Caco-2 (cell line): ENCODE measurements at places on chromosomes 3 and 15.
A peak's percentile ranks its signal among the peaks of the same experiment; 100 is the strongest.

DNA sequence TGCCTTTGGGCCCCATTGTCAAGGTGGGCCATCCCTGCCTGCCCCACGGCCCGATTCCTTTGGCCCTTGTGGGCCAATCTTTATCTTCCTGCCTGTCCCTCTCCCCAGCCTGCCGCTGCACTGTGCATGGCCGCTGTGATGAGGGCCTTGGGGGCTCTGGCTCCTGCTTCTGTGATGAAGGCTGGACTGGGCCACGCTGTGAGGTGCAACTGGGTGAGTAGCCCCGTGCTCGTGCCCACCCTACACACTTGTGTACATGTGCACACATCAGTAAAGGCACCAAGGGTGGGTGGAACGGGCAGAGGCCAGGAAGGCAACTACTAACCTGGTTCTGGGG is 12.2 kb downstream of the NT5DC2 start:
- no peaks in the 10 kb centered on the region for H3K27me3 ChIP-seq
- DNase-seq: no peak
- H3K27ac ChIP-seq: no peak overlapping the region
- no peak overlapping the region for H3K4me3 ChIP-seq
- peaks cover 2% of the 10 kb centered on the region; the same call in 1 of the 2 replicates for H3K36me3 ChIP-seq
- no peaks in the 10 kb centered on the region; the same call in 1 of the 2 replicates for H3K4me1 ChIP-seq

DNA sequence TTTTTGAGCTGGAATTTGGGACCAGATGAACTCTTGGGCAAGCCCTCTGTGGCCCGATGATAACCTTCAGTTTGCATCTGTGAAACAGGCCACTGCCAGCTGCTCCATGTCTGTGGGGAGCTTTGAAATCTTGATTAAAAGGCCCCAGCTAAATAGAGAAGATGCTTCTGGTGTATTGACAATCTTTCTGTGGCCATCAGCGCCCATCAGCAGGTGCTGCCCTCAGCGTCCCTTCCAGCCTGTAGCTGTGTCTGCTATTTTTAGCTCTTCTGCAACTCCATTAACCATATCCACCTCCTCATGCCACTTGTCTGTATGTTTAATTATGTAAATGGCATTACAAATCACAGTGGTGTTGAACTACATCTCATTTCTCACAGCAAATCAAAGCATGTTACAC is 54.0 kb downstream of the CHCHD6 start:
- no peaks in the 10 kb centered on the region; the same call in 1 of the 2 replicates for H3K36me3 ChIP-seq
- no peak overlapping the region for H3K4me3 ChIP-seq
- H3K27ac ChIP-seq: no peak overlapping the region
- H3K27me3 ChIP-seq: no peaks in the 10 kb centered on the region

- H3K27ac ChIP-seq: no peak overlapping the region
- DNase-seq: peak; percentile 73
- no peaks in the 10 kb centered on the region for H3K4me1 ChIP-seq
- no peaks in the 10 kb centered on the region for H3K27me3 ChIP-seq
- peak overlapping the region; percentile 65 for H3K4me3 ChIP-seq
- no peaks in the 10 kb centered on the region for H3K36me3 ChIP-seq
Measured at GRCh38 chr15:99014803-99015697, 7.5 kb upstream of the PGPEP1L start.

GRCh38 chr3:187739094-187739560 is 6.1 kb downstream of the BCL6 start:
- peak overlapping the region; percentile 52 for H3K27ac ChIP-seq
- peak overlapping the region; percentile 34 for H3K4me3 ChIP-seq
- no peak for DNase-seq
- no peaks in the 10 kb centered on the region for H3K27me3 ChIP-seq

GRCh38 chr3:34150992-34151391 is 352.6 kb downstream of the PDCD6IP start:
- no peaks in the 10 kb centered on the region for H3K27me3 ChIP-seq
- H3K4me1 ChIP-seq: no peaks in the 10 kb centered on the region
- no peak overlapping the region for H3K4me3 ChIP-seq
- H3K27ac ChIP-seq: no peak overlapping the region
- no peaks in the 10 kb centered on the region for H3K36me3 ChIP-seq

GRCh38 chr15:85414495-85414894 is 34.1 kb downstream of the AKAP13 start:
- no peaks in the 10 kb centered on the region for H3K27me3 ChIP-seq
- no peak for DNase-seq
- H3K27ac ChIP-seq: peak overlapping the region; percentile 58
- peaks cover 11% of the 10 kb centered on the region; the same call in 1 of the 2 replicates for H3K4me1 ChIP-seq

- no peak overlapping the region for H3K4me3 ChIP-seq
- H3K27ac ChIP-seq: no peak overlapping the region
- H3K36me3 ChIP-seq: no peaks in the 10 kb centered on the region
- no peaks in the 10 kb centered on the region for H3K4me1 ChIP-seq
Measured at GRCh38 chr15:82110144-82110543, 64.3 kb upstream of the MEX3B start.

DNA sequence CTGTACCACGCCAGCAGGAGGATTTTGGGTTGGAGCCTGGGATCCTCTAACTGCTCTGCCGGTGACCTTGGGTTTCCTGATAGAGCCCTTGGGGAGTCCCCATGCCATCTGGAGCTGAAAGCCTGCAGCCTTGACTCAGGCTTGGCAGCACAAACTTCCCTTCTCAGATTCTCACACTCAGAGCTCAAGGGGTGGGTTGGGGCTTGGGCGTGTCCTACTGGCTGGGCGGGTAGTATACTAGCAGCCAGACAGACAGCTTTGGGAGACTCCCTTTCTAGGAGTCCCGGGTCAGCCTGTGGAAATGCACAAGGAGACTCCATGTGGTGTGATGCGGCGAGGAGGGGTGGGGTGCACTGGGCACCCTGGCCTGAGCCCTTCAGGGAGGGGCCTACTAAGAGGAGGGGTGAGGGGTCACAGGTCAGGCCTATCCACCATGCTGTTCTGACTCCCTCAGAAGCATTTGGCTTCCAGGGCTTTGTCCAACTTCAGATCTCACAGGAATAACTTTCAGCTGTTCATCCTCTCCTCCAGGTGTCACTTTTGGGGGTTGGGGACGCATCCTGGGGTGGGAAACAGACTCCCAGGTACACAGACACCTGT is 21.6 kb upstream of the PLXNA1 start:
- H3K4me3 ChIP-seq: no peak overlapping the region
- H3K27ac ChIP-seq: no peak overlapping the region
- peaks cover 6% of the 10 kb centered on the region; the same call in 1 of the 2 replicates for H3K4me1 ChIP-seq
- H3K27me3 ChIP-seq: no peaks in the 10 kb centered on the region
- DNase-seq: no peak

DNA sequence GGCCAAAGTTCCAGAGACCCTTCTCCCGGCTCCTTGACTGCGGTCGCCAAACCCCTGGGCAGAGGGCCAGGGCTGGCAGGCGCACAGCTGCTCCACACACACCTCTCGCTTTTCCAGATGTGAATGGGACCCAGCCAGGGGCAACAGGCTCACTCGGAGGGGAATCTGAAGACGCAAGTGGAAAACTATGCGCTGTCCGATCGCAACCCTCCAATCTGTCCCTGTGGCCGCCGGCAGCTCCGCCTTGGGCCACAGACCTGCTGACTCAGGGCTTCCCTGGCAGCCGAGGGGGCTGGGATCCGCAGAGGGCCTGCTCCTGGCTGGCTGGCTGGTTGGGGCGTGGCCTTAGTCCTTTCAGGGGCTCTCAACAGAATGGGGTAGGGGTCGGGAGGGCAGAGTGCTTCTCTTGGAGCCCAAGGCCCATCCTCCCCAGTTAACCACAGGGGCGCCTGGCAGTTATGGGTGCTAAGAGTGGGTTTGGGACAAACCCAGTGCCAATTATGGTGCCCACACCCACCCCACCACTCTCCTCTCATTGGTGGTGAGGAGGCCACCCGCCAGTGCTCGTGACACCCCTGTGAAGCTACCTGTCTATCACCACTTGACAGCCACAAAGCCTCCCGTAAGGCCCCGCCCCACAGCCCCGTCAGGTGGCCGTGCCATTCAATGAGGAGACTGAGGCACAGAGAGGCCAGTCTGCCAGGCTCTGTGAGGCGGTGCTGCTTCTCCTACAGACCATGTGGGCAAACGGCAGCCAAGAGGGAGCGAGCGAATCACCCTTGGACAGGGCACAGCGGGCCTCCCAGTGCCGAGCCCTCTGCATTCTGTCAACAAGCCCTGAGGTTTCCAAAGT is 53.8 kb downstream of the IQSEC1 start:
- no peak overlapping the region for H3K27ac ChIP-seq
- H3K4me3 ChIP-seq: no peak overlapping the region
- no peaks in the 10 kb centered on the region for H3K27me3 ChIP-seq
- H3K4me1 ChIP-seq: no peaks in the 10 kb centered on the region
- H3K36me3 ChIP-seq: no peaks in the 10 kb centered on the region

- no peaks in the 10 kb centered on the region for H3K4me1 ChIP-seq
- no peak overlapping the region for H3K27ac ChIP-seq
- no peaks in the 10 kb centered on the region for H3K27me3 ChIP-seq
- H3K36me3 ChIP-seq: no peaks in the 10 kb centered on the region
Measured at GRCh38 chr3:62587579-62588031, 214.3 kb upstream of the FEZF2 start.

DNA sequence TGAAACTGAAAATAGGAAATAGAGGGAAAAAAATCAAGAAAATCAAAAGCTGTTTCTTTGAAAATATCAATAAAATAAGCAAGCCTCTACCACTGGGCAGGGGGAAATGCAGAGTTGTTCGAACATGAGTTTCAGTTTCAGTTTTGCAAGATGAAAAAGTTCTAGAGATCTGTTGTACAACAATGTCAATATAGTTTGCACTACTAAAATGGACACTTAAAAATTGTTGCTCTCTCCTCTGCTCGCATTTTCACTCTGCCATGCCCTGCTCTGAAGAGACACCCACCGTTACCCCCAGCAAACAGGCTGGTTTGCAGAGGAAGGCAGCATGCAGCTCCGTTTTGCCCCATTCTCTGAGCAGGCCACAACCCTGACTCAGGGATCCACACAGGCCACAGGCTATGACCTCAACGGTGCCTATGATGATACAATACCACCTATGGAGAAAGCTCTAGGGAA is 64.5 kb downstream of the ZNF148 start:
- H3K4me1 ChIP-seq: no peaks in the 10 kb centered on the region
- H3K36me3 ChIP-seq: no peaks in the 10 kb centered on the region
- H3K27me3 ChIP-seq: no peaks in the 10 kb centered on the region
- H3K4me3 ChIP-seq: no peak overlapping the region
- DNase-seq: no peak
- no peak overlapping the region for H3K27ac ChIP-seq

GRCh38 chr15:72585476-72586058 is 68.9 kb upstream of the GOLGA6B start:
- H3K4me1 ChIP-seq: no peaks in the 10 kb centered on the region
- DNase-seq: no peak
- H3K36me3 ChIP-seq: peaks cover 1% of the 10 kb centered on the region; the same call in 1 of the 2 replicates
- H3K27me3 ChIP-seq: no peaks in the 10 kb centered on the region

GRCh38 chr3:149612456-149612855 is 45.4 kb downstream of the WWTR1 start:
- no peaks in the 10 kb centered on the region for H3K36me3 ChIP-seq
- no peak overlapping the region for H3K4me3 ChIP-seq
- DNase-seq: no peak
- H3K27ac ChIP-seq: no peak overlapping the region
- no peaks in the 10 kb centered on the region for H3K27me3 ChIP-seq

DNA sequence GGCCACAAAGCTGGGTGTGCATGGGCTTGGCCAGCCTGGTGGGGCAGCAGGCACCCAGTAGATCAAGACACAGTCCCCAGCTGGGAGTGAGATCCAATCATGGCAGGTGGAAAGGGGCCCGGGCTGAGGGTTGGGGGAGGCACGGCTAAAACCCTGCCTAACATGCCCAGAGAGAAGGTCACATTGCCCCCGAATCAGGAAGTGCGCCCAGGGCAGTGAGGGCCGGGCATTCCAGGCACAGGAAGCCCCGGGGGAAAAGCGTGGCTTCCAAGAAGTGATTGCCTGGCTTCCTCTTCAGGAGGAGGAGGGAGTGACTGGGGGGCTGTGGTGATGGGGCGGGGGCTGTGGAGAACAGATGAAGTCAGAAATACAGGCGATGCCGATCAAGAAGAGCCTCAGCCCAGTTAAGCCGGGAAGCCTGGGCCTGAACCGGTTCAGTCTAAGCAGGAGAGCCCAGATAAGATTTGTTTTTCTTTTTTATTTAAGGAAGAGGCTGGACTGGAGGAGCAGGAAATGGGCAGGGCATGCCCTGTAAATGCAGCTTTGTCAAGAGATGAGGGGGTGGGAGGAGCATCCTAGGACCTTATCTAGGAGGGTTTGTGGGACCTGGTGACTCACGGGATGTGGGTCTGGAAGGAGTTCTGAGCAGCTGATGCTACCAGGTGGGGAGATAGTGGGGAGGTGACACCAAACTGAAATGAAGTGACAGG is 83.9 kb downstream of the CHSY1 start:
- H3K4me1 ChIP-seq: no peaks in the 10 kb centered on the region
- DNase-seq: no peak
- no peaks in the 10 kb centered on the region for H3K36me3 ChIP-seq

- no peak overlapping the region for H3K4me3 ChIP-seq
- no peak for DNase-seq
- H3K27me3 ChIP-seq: no peaks in the 10 kb centered on the region
- H3K36me3 ChIP-seq: no peaks in the 10 kb centered on the region
Measured at GRCh38 chr3:141854599-141854998, 21.8 kb upstream of the ATP1B3 start.

GRCh38 chr3:674116-674515 is 418.7 kb upstream of the CNTN6 start:
- H3K4me1 ChIP-seq: no peaks in the 10 kb centered on the region
- H3K36me3 ChIP-seq: no peaks in the 10 kb centered on the region
- no peak overlapping the region for H3K4me3 ChIP-seq
- DNase-seq: no peak
- H3K27me3 ChIP-seq: no peaks in the 10 kb centered on the region
- no peak overlapping the region for H3K27ac ChIP-seq

- H3K27ac ChIP-seq: no peak overlapping the region
- no peak for DNase-seq
- no peaks in the 10 kb centered on the region for H3K27me3 ChIP-seq
- no peaks in the 10 kb centered on the region for H3K4me1 ChIP-seq
Measured at GRCh38 chr3:154178172-154178571, 57.0 kb downstream of the ARHGEF26 start.

DNA sequence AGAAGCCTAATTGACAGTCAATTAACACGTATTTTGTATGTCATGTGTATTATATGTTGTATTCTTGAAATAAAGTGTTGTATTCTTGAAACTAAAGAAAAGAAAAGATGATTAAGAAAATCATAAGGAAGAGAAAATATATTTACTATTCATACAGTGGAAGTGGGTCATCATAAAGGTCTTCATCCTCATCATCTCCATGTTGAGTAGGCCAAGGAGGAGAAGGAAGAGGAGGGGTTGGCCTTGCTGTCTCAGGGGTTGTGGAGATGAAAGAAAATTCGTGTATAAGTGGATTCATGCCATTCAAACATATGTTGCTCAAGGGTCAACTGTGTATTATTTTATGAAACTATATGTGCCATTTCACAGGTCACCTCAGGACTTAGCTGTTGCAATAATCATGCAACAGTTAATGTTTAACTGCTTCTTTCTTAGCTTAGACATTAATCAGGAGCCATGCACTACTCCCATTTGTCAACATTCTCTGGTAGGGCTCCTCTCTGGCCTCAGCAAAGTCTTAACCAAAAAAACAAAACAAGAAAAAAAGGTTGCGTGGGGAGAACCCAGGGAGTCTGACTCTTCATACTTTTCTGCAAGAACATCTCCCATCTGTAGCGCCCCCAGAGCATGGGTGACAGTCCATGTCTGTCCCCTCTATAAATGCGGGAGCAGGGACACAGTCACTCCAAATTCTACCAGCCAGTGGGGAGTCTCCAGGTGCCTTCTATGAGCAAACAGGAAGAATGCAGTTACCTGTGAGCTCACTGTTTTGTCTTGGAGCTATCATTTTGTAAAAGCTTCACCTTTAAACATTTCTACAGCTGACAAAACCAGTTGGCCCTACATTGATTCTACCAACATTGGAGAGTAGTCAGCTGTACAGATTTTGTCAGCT is 19.9 kb upstream of the LRRC2 start:
- peak; percentile 44 for DNase-seq
- H3K27me3 ChIP-seq: no peaks in the 10 kb centered on the region
- H3K36me3 ChIP-seq: no peaks in the 10 kb centered on the region
- H3K4me3 ChIP-seq: no peak overlapping the region
